ENCODE measurements at places on chromosomes 12 and 14. TPM values are rescaled to one million over a fixed set of nuclear protein-coding genes. Genes with fewer than 3 reads are reported as not detected.

ACRBP gene
- not detected for total RNA-seq

BBOF1 gene
- 14.1 TPM for total RNA-seq

CFAP54 gene
- 5.2 TPM for total RNA-seq

SYNE3 gene
- 4.9 TPM for total RNA-seq

RAB2B gene
- total RNA-seq, result 47.9 TPM

AKAP6 gene
- 15.9 TPM for total RNA-seq

ART4 gene
- 3.7 TPM for total RNA-seq

Measured in uterus (tissue), 4 donors.